ENCODE measurements at places on chromosomes 3 and 15.

DNA sequence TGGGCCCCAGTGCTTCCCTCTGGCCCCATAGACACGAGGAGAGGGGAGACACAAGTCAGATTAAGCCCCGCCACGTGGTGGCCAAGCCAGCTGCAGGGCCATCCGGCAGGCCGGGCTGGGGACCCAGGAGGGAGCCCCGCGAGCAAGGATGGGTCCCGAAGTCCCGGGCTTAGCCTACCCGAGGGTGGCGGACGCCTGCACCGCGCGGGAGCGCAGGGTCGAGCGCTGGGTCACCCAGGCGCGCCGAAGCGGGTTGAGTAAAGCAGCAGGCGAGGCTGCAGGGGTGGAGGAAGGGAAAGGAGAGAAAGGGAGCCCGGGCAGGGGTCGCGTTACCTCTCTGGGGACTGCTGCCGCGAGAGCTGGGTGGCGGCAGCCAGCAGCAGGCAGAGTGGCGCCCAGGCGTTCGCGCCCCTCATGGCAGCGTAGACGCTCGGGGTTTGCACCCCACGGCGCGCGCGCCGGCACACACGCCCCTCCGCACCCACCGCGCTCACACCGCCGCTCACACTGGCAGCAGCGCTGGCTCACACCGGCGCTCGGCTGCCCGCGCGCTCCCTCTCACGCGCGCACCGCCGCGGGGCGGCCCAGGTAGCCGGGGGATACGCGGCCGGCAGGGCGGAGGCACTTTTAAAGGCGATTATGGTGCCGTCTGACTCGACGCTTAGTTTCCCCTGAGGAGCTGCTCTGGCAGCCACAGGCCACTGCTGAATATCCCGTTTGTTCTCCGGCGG lies at the start of gene PCOLCE2:
Gene PCOLCE2 (minus strand): TSS at position 603 of the 731 bp plus-strand sequence. CDS start 187 bp downstream, at position 416.
- no peak for DNase-seq

GRCh38 chr15:95681836-95682544 lies 648.5 kb upstream of the NR2F2 start:
- DNase-seq = no peak

GRCh38 chr3:69016102-69016501 lies 2.6 kb upstream of the EOGT start:
- no peak for DNase-seq

DNA sequence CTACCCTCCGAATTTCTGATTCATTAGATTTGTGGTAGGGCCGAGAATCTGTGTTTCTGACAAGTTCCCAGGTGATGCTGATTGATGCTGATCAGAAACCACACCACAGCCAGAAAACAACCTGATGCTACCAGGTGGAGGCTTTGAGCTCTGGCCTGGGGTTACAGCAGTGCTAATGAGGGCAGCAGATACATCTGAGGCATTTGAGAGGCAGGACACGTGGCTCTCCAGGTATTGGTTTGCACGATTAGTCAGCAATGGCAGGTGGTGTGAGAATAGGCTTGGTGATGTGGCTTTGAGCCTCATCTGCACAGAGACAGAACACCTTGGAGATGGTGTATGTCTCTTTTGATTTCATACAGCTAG lies 78.8 kb upstream of the THBS1 start:
- no peak for DNase-seq
